ENCODE measurements at places on chromosomes 7 and 10.

- no peak for DNase-seq
Observed at GRCh38 chr10:22681783-22682183, 32.6 kb downstream of the PIP4K2A start.

DNA sequence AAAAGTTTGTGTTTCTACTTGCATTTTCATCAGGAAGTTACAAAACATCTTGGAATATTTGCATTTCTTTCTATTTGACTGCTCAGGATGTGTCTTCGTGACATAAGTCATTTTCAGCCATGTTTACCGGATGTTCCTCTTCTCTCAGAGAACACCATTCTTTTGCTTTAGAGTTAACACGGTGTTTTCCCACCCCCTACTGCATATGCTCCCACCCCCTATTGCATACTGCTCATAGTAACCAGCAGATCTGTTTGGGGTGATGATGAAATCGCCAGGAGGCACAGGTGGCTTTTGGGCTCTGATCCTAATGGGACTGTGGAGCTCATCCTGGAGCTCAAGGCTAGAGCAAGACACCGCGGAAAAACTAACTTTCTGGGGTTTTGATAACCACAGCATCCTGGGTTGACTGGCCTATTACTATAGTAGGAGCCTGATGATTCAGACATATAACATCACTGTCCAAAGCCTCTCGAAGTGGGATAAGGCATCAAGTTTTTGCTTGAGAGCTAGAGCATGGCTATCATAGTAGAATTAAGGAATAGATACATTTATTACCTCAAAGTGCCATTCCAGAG, 65.1 kb upstream of the BET1 start:
- DNase-seq = no peak

DNA sequence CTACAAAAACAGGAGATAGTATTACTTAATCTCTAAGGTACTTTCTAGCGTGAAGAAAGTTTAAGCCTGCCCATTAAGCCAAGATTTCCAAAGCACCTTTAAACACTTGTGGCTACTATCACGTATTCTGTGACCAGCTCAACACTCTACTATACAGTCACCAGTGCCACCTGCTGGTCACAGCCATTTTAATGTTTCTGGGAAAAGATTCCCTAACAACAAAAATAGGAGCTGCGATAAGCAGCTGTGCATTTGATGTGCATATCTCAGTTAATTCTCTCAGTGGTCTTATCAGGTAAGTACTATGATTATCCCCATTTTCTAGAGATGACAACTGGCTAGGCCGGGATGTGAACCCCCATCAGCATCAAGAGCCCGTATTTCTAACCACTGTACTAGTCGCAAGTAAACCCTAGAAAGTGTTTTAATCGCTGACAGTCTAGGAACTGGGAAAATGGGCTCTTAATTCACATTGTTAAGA, 860 bp downstream of the SEC31B start:
- peak; percentile 15 for DNase-seq

DNA sequence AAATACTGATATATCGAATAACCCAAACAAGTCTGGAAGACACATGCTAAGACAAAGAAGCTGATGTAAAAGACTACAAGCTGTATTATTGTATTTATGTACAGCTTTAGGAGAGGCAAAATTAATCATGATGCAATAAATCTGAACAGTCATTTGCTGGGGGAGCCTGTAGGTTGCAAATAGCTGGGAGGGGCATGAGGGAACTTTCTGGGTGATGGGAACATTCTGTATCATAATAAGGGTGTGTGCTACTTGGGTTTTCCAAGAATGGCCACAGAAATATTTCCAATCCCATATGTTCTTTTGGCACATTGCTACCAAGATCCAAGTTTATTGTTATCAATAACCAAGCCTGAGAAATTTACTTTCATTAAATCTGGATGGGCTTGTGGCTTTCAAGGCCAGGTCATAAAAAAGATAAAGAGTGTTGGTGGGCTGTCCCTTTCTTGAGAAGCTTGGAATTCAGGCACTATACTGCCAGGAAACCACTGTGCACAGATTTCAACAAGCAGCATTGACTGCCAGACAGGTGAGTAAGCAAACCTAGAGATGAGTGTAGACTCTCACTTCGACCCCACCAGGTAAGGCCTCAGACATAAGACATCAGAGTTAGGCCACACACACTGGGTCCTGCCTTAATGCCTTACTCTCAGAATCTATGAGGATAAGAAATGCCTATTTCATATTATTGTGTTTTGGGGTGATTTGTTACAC, 629.7 kb upstream of the FZD8 start:
- DNase-seq = no peak

GRCh38 chr7:24756545-24757352, 515 bp downstream of the GSDME start:
- DNase-seq = no peak

All from AG09319 (cell line).